Naive thymus-derived CD4-positive, alpha-beta T cell (primary cell): ENCODE measurements at places on chromosomes 12 and 14. TPM values are rescaled to one million over a fixed set of nuclear protein-coding genes. Genes with fewer than 3 reads are reported as not detected.
A peak's percentile ranks its signal among the peaks of the same experiment; 100 is the strongest.

DNA sequence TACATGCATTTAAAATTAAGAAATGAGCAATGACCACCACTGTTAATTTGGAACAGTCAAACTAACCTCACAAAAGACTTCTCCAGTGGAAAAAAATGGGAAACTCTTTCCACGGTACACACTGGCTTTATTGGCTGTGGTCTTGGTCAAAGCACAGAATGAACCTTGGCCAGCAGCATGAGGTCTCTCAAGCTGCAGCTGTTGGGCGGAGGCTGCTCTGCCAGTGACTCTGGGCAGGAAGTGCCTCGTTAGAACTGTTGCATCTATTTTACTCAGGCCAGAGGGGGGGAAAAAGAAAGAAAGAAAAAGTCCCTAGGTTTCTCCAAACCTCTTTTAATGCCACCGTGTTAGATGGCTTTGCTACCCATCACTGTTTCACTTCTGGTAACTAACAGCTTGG, 279.8 kb upstream of the DIO2 start:
- no peak for DNase-seq
- H3K36me3 ChIP-seq: no peaks in the 10 kb centered on the region
- no peak overlapping the region for H3K4me3 ChIP-seq
- H3K4me1 ChIP-seq: no peaks in the 10 kb centered on the region
- H3K27ac ChIP-seq: no peak overlapping the region

The ANO2 gene
- total RNA-seq: not detected in 2 replicates

The OR4K14 gene
- not detected for total RNA-seq

DNA sequence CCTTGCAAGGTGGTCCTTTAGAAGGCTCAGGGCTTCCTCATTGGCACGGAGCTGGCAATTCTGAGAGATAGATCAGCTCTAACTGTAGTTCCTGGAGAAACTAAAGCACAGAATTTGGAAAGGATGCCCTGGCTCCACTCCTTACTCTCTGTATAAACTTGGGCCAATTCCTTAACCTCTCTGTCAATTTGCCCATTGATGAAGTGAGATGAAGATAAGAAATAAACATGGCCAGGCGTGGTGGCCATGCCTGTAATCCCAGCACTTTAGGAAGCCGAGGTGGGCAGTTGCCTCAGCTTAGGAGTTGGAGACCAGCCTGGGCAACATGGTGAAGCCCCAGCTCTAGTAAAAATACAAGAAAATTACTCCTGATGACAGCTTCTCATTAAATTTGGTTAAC, 34.0 kb upstream of the COX6A1 start:
- DNase-seq: no peak
- H3K4me3 ChIP-seq: no peak overlapping the region
- H3K27ac ChIP-seq: no peak overlapping the region
- H3K4me1 ChIP-seq: no peaks in the 10 kb centered on the region
- H3K36me3 ChIP-seq: no peaks in the 10 kb centered on the region
- no peaks in the 10 kb centered on the region for H3K27me3 ChIP-seq

The ACVRL1 gene
- total RNA-seq: 0.64 TPM

The LMNTD1 gene
- total RNA-seq: not detected

The DAO gene
- total RNA-seq: not detected

DNA sequence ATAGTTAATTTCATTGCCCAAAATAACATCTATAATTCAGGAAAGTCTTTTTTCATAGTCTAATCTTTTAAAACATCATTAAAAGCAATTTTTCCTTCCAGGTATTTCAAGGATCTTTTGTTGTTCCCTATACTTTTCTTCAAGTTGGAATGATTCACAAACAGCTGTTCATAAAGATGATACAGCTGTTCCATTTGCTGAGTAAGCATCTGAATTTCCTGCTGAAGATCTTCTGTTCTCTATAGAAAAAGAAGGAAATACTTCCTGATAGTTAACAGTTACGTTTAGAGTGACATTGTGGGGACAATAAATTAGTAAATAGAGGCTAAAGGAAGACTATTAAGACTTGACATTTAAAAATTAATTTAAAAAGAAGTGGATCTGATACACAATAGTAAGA, 30.3 kb upstream of the ESR2 start:
- DNase-seq: no peak
- H3K4me1 ChIP-seq: no peaks in the 10 kb centered on the region
- H3K27me3 ChIP-seq: no peaks in the 10 kb centered on the region
- H3K36me3 ChIP-seq: no peaks in the 10 kb centered on the region
- no peak overlapping the region for H3K4me3 ChIP-seq

- DNase-seq: peak; percentile 26
- H3K4me1 ChIP-seq: no peaks in the 10 kb centered on the region
- no peaks in the 10 kb centered on the region for H3K27me3 ChIP-seq
- no peak overlapping the region for H3K27ac ChIP-seq
- peaks cover 41% of the 10 kb centered on the region for H3K36me3 ChIP-seq
- H3K4me3 ChIP-seq: no peak overlapping the region
These were observed 20.5 kb downstream of the SARNP start for GRCh38 chr12:55797068-55797467.

GRCh38 chr12:100862676-100863075, 68.1 kb downstream of the ANO4 start:
- no peaks in the 10 kb centered on the region for H3K36me3 ChIP-seq
- H3K4me3 ChIP-seq: no peak overlapping the region
- no peak overlapping the region for H3K27ac ChIP-seq
- DNase-seq: no peak
- H3K27me3 ChIP-seq: no peaks in the 10 kb centered on the region

DNA sequence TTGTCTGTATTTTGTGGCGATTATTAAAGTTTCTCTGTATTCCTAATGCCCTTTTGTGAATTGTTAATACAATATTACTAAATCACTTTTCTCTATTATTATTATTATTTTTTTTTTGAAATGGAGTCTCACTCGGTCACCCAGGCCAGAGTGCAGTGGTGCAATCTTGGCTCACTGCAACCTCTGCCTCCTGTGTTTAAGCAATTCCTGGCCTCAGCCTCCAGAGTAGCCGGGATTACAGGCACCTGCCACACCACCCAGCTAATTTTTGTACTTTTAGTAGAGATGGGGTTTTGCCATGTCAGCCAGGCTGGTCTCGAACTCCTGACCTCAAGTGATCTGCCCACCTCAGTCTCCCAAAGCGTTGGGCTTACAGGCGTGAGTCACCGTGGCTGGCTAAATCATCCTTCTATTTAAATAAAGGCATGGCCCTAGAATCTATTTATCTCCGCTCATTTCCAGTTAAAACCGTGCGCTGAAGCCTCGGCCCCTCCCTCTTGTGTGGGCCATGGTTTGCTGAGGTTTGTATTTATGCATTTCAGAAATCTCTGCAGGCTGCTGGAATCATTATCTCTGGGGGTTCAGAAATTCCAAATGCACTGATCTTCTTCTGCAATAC, 1136.4 kb upstream of the TMEM132C start:
- H3K4me3 ChIP-seq: no peak overlapping the region
- no peaks in the 10 kb centered on the region for H3K4me1 ChIP-seq
- no peak for DNase-seq
- no peaks in the 10 kb centered on the region for H3K27me3 ChIP-seq
- no peaks in the 10 kb centered on the region for H3K36me3 ChIP-seq
- no peak overlapping the region for H3K27ac ChIP-seq
